ENCODE measurements at places on chromosomes 5 and 9.

- no peak for DNase-seq
These were observed 446.4 kb upstream of the PTGER4 start for GRCh38 chr5:40233268-40233667.

GRCh38 chr5:80987078-80987766 is 27.1 kb downstream of the RASGRF2 start:
- no peak for DNase-seq

GRCh38 chr5:94705427-94705826 is 87.0 kb downstream of the SLF1 start:
- DNase-seq: no peak

- no peak for DNase-seq
These were observed 69.4 kb downstream of the RIGI start for GRCh38 chr9:32456564-32456963.

- DNase-seq: no peak
These were observed 311.4 kb downstream of the TLE4 start for GRCh38 chr9:79883073-79883645.

DNA sequence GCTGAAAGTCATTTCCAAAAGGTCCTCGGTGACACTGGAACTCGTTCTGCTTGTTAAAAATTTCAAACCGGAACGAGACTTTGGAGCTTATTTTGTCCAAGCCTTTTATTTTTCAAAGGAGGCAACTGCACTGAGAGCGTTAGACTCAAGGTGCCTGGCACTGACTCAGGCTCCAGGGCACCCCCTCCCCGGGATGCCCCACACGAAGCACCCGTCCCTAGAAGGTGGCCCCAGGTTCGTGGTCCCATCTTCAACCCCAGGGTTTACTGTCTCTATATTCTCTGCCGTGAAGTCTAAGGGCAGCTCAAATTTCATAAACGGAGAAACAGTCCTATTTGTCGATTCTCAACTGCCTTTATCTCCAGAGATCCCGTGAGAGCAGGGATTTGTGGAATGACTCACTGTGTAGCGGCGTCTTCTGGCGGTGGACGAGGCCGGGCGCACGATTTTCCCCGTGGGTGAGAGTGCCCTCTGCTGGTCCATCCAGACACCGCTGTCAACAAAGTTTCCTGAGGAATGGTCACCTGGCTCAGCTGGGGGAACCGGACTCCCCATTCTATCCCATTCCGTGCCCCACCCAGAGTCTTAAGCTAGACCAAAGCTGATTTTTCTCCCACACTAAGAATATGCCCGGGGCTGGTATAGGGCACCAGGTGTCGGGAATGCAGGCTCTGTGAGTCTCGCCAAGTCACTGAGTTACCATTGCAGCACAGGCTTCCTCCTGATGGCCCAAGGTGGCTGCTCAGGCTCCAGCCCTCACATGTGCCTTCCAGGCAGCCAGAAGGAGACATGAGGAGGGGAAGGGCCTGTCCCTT is 27.1 kb upstream of the SLC6A19 start:
- DNase-seq: peak; percentile 83

GRCh38 chr5:55708732-55709131 is 3.4 kb downstream of the SLC38A9 start:
- peak; percentile 14 for DNase-seq

DNA sequence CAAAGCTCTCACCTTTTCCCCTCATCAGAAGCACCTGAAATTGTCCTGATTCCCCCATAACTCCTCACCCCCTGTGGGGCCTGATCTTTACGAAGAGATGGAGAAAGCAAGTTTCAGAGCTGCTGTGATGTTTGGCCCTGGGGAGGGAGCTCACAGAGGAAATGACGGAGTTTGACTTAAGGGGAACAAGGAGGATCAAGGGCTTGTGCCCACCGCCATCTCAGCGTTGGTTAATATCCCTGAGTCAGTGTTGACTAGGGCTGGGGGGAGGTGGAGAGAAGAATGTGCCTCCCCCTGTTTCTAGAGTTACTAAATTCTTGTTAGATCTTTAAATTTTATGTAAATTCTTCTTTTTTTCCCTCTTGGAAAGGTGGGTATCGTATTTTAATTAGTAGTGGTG is 27.8 kb downstream of the FGF18 start:
- DNase-seq: no peak

DNA sequence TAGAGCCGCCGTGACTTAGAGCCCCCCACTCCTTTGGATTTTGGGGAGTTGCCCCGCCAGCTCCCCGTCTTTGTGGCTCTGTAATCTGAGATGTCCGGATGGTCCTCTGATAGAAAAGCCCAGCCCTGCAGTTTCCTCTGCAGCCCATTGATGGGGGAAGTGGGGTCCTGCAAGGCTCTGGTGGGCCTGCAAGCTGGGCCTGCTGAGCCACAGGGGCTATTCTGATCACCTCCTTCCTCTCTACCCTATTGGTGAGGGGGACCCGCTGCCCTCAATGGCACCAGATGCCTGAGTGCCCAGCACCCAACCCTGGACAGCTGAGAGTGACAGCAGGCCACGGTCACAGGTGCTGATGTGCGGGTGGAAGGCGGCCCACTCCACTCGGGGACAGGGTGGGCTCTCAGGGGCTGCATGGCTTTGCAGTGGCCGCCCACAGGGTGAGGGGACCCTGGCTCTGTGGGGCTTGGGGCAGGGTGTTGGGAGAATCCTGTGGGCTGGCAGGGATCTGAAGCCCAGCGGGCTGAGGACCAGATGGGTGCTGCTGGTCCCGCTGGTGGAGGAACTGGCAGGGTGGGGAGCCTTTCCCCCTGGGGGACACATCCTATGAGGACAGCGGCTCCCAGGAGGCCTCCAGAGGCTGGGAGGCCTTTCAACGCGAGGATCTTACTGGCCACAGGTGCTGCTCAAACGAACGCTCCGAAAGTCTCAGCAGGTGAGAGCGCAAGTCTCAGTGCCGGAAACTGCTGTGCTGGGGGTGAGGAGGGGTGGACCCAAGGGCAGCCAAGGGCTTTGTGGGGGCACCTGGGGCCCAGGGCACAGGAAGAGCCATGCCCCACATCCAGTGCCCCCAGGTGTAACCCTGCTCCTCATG is 30.0 kb upstream of the LPCAT1 start:
- DNase-seq: no peak

GRCh38 chr9:128092199-128092977 is 24.4 kb downstream of the SLC25A25 start:
- DNase-seq: no peak

DNA sequence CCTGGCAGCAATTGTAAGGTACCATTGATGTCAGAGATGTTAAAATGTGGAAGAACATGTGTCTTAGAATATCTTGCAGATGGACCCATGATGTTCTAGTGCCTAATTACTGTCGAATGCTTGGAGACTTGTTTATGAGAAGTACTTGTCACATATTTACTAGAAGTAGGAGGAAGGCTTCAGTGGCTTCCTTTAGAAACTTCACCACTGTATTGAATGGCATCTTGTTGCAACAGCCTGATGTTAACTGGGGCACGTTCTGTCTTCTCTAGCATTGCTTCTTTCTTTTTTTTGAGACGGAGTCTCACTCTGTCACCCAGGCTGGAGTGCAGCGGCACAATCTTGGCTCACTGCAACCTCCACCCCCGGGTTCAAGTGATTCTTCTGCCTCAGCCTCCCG is 16.5 kb downstream of the UGCG start:
- no peak for DNase-seq

DNA sequence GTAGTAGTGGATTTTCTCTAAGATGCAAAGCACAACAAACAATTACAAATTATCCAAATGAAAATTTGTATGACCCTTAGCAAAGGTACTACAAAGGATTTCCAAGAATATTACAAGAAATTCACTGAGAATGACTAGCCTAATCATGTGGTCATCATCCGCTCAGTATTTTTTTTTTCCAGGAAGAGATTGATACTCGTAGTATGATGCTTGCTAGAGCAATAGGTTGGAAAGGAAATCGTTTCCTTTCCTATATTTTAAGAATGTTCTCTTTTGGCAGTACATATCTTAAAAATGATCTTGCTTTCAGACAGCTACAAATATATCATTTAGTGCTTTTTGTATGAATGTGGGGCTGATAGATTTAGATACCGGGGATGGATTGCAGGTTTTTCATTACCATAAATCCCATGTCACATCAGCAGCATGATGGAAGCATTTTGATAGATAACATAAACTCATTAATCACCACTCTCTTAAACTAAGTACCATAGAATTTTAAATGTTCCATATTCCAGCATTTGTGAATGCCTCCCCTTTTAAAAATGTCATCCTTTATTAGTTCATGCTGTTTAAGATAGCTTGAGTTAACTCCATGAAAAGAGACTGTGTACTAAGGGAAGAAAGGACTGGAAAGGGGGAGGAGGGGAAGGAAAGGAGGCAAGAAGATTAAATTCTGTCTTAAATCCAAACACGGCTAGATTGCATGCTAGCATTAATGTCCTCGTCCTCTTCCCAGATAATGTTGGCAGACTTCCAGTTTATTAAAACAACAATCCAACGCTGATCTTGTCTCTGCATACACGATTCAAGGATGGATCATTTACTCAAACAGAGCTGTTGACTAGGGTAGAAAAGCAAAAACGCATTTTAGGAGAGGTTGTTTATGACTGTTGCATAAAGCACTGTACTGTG is 311.7 kb upstream of the ZNF608 start:
- no peak for DNase-seq

DNA sequence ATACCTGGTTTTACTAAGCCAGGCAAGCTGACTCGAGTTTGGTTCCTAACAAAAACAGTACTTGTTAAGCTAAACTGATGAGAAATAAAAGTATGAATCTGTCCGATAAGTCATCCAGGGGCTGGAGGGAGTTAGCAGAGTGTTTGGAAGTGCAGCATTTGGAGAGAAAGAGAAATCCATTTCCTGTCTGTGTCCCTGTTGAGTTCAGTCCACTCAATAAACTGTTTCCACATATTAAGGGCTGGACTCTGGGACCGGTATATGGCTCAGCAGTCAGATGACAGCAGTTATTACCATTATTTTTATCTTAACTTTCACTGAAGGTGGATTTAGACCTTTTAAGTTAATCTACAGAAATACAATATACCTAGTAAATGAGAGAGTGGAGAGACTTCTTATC is 130.6 kb upstream of the ADRA1B start:
- no peak for DNase-seq

DNA sequence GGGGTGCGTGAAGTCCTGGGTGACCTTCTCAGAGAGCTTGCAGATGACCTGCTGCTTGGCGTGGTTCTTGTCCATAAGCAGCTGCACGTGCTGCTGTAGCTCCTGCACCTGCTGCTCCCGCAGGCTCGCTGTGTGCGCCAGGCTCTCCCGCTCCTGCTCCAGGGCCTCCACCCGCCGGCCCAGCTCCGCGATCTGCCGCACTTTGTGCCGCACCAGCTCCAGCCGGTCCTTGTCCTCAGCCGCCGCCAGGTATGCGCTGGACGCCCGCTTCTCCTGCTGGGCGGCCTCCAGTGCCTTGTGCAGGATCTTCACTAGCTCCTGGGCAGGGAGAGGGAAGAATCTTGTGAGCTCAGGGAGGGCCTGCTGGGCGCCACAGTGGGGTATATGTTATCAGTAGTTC is 28.5 kb upstream of the CORO2A start:
- no peak for DNase-seq

DNA sequence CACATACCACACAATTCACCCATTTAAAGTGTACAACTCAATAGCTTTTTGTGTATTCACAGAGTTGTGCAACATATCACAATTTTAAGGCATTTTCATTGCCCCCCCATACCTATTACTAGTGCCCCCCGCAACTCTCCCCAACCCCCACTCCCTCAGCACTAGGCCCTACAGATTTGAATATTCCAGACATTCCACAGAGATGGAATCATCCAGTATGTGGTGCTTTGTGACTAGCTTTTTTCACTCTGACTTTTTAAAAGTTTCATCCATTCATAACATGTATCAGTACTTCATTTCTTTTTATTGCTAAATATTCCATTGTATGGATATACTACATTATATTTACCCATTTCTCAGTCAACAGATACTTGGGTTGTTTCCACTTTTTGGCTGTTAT is 102.9 kb upstream of the LRRTM2 start:
- DNase-seq: no peak

GRCh38 chr9:122020398-122020797 is 72.7 kb downstream of the TTLL11 start:
- DNase-seq: no peak

GRCh38 chr5:180590543-180591310 is 572 bp downstream of the SCGB3A1 start:
- peak; percentile 10 for DNase-seq

- no peak for DNase-seq
These were observed 26.0 kb downstream of the DDX4 start for GRCh38 chr5:55763746-55764420.

DNA sequence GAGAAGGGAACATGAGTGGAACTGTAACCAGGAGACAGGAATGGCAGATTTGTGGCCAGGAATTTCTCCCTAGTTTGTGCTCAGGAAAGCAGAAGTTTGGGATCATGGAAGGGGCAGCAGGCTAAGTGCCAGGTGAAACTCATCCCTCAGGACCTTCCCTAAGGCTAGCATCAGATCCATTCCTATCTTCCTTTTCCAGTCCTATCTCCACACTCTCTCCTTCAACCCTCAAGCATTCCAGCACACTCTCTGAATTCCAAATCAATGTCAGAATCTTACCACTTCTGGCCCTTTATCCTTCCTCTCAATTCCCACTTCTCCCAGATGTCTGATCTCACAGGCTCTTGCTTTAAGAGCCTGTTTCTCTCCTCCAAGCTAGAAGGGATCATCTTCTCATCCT is 53.2 kb upstream of the GRIA1 start:
- no peak for DNase-seq
